Posterior vena cava (tissue), 2 donors: ENCODE measurements at places on chromosomes 2 and 18. TPM values are rescaled to one million over a fixed set of nuclear protein-coding genes. Genes with fewer than 3 reads are reported as not detected.

DNA sequence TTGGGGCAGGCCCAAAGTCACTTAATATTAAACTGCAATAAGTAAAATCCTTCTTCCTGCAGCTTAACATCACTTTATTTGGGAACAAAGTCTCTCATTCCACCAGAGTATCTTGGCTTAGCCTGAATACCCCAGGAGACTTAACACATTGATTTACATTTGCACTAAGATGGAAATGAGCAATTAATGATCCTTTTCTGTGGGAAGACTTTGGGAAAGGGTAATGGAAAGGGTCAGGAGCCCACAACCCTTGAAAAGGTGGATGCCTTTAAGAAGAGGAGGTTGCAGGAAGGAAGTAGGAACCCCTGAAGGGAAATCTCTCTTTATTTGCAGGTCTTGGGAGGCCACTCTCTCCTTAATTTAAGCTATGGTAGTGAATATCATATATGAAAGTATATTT is 28.0 kb upstream of the BARD1 start:
- DNase-seq: no peak

DNA sequence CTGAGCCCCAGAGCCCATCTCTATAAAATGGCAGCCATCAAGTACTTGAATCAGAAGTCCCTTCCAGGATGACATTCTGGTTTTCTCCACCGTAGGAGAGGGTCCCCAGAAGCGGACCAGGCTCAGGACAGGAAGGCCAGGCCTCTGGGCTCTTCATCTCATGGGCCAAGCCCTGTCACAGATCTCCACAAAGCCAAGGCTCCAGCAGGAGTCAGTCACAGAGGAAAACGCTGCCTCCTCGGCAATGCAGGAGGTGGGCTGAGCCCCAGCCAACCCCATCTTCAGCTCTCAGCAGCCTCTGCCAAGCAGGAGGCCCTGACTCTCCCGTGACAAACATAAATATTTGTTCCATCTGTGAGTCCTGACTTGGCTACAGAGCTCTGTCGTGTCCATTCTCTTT is 39.4 kb upstream of the GPAT2 start:
- DNase-seq: peak; percentile 41

Gene MPP4
- total RNA-seq: 0.38 TPM

Gene TMEM198
- total RNA-seq: 3.0 TPM

DNA sequence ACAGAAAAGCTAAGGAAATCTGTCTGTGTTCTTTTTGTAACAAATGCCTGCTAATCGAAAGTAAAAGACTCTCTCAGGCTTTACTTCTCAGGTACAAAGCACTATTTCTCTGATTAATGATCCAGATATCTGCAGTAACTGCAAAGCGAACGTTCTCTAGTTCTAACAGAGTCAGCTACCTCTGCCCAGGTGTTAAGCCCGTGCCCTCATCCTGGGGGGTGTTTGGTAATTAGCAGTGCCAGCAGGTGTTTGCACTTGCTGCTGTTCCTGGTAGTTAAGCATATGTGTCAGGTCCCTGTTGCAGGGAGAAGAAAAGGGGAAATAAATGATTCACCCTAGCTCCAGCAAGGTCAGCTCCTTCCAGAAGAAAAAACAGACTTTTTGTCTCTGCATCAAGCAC is 58.8 kb upstream of the CRIM1 start:
- DNase-seq: no peak
